Right hindlimb (tissue), 1 donor: ENCODE measurements at places on chromosomes 5 and 9.
A peak's percentile ranks its signal among the peaks of the same experiment; 100 is the strongest.

DNA sequence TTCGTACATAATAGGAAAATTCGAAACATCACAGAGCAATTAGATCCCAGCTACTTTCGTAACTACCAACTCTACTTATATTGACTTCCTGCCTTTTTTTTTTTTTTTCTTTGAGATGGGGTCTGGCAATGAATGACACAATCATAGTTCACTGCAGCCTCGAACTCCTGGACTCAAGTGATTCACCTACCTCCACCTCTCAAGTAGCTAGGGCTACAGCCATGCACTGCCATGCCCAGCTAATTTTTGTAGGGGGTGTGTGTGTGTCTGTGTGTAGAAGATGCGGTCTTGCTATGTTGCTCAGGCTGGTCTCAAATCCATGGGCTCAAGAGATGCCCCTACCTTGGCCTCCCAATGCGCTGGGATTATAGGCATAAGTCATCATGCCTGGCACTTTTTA is 5.8 kb upstream of the PAIP2 start:
- DNase-seq, result no peak

DNA sequence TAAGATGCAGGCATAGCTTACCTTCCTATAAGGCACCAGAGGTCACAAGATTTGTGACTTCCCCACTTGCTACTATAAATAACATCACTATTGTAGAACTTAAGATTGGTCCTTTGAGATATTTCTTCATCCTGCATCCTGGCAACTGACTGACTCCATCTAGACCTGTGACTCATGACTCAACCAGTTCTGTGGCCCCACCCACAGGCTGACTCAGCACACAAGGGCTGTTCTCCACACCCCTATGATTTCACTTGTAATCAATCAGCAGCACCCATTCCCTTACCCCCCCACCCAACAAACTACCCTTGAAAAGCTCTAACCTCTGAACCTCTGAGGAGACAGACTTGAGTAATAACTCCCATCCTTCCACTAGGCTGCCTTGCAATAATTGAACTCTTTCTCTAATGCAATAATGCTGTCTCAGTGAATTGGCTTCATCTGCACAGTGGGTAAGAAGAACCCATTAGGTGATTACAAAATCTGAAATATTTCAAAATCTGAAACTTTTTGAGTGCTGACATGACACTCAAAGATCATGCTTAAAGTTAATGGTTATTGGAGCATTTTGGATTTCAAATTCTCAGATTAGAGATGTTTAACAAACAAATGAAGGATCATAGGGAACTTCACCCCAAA is 296.7 kb downstream of the ARL15 start:
- DNase-seq, result no peak

GRCh38 chr9:97528529-97529230 is 27.2 kb downstream of the TMOD1 start:
- DNase-seq, result no peak

- no peak for DNase-seq
Measured at GRCh38 chr5:138989720-138990119, 114.6 kb upstream of the LRRTM2 start.

GRCh38 chr9:14366076-14366475 is 52.1 kb upstream of the NFIB start:
- peak; percentile 90 for DNase-seq

- no peak for DNase-seq
Measured at GRCh38 chr5:42876375-42876844, 64.7 kb upstream of the SELENOP start.

DNA sequence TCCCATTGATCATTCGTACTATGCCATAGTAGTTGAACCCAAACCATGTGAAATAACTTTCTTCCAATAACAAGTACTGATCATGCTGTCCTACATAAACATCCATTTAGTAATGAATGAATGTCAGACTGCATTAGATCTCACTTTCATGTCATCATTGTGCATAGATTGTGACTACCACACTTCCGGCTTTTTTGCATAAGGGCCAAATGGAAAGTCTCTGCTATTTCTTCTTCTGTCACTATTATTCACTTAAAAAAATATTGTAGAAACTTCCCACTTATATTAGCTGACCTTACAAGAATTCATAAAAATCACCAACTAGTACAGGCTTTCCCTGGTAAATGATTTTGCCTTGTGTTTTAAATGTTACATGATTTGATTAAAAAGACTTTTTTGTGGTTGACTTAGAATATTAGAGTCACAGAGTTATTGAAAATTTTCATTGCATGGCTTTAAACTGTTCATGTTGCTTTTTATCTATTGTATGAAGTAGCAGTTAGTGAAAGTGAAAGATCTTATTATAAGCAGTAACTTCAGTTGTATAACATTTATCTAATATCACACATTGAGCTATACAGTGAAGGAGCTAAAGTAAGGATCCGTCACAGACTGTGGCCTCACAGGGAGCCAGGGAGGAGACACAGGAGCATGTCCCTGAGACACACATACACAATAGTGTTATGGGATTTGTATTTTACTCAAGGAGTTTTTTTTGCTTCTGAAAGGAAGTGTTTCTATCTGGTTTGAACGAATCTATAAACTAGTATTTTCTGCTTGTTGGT is 33.9 kb downstream of the LMNB1 start:
- DNase-seq, result no peak

GRCh38 chr9:135888766-135889394 is 18.5 kb downstream of the CAMSAP1 start:
- DNase-seq, result no peak
